ENCODE measurements at places on chromosomes 1 and 21.

DNA sequence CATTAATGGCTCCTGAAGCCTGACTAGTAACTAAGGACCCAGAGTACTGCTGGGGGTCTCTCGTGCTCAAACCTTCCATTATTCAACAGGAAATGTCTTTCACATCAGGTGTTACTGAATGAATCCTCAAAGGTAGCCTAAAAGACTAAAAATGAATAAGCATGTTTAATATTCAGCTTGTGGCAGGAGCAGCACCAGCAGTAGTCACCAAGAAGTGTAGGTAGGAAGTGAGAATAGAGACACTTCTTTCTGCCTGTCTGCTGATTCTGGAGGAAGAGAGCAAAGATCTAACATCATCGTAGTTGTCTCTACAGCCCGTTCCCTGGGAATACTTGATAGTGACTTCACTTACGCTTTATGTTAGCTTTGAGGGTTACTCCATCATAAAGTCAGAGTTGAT, 7.6 kb upstream of the SLC30A1 start:
- DNase-seq = no peak

DNA sequence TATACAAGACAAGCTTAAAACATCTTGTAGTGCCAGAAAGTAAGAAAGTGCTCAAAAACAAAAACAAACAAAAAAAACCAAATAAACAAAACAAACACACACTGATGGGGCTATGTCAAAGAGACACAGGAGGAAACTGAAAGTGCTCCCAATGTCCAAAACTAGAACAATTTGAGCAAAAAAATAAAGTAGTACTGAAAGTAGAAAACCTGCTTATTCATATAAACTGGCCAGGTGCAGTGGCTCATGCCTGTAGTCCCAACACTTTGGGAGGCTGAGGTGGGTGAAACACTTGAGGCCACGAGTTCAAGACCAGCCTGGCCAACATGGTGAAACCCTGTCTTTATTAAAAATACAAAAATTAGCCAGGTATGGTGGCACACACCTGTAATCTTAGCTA, 129.9 kb downstream of the GLUL start:
- no peak for DNase-seq

GRCh38 chr1:200217703-200218102, 190.2 kb downstream of the NR5A2 start:
- no peak for DNase-seq

DNA sequence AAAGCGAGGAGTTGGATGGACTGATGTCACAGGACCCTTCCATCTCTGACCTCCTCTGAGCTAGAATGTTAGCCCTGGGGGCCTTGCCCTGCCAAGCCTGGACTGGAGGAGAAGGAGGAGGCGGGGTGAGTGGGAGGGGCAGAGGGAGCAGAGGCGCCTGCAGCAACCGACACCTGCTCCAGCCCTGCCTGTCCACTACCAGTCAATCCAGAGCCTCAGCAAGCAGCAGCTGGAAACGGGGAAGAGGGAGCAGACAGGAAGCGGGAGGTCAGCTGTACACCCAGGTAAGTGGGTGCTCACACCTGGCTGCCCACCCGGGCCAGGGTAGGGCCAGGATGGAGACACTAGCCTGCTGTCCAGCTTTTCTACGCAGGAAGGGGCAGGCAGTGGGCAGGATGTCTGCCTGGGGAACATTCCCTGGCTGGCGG, at the start of gene IGFN1:
Gene IGFN1 (plus strand): TSS at position 201 of the 428 bp plus-strand sequence. CDS start 2,470 bp downstream, outside the sequence.
- DNase-seq = no peak

GRCh38 chr1:162703708-162704107, 71.4 kb downstream of the DDR2 start:
- DNase-seq = no peak

DNA sequence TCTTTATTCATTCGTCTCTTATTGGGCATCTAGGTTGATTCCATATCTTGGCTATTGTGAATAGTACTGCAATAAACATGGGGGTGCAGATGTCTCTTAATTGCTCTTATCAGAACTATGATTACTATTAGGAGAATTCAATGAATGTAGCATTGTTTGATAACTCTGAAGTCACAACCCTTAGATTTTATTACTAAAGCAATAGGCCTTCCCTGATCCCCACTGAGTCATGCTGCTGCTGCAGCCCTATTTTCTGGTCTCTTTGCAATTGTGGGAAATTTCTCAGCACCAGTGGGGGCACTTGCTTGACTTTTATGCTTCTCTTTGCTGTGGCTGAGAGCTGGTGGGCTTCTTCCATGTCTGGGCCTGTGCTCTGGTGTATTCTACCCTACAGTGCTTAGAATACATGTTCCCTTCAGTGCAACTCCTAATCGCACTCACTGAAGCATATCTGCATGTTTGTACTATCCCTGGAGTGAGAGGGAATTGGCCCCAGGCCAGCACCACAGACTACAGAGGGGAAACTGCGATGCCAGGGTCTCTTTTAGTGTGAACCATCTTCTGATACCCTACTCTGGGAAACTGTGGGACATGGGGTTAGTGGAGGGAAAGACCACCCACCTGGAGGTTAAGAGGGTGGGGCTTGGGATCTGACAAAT, 52.2 kb upstream of the ROR1 start:
- no peak for DNase-seq

DNA sequence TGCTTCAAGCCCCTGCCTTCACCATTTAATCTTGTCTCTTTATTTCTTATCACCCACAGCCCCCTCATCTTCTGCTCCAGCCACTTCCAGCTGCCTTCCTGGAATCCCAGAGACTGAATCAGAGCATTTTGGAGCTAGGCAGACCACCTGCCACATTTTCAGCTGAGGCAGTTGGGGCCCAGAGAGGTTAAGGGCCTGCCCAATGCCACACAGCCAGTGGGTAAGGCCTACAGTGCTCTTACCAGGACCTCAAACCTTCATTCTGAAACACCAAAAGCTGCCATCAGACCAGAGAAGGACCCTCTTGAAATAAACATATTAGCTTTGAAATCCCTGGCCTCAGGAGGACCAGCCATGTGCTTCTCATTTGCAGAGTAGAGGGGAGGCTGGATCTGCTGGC, 17.6 kb upstream of the SLC6A17 start:
- DNase-seq = no peak

DNA sequence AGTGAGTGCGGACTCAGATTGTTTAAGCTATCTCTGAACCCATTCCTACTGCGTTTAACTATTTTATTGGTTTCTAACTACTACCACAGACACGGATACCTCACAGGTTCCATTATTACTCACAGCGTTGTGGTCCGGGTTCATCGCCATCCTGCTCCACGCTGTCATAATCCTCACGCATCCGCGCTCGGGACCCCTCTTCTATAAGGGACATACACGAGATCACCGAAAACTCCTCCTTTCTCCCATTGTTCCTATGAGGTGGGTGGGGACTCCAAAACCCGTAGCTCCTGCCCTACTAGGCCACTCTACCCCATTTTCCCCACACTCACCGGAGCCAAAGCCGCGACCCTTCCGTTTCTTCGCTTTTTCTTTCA, 610 bp downstream of the RBM8A start:
- DNase-seq = no peak

DNA sequence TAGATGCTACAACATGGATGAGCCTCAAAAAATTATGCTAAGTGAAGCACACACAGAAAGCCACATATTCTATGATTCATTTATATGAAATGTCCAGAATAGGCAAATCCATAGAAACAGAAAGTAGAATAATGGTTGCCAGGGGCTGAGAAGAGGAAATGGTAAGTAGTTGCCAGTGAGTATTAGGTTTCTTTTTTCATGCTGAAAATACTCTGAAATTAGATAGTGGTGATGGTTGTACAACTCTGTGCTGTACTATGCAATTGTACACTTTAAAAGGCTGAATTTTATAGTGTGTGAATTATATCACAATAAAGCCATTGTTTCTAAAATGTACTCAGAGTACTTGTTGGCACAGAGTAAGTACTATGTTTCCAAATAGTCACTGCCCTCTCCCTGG, 15.5 kb upstream of the GFI1 start:
- no peak for DNase-seq

DNA sequence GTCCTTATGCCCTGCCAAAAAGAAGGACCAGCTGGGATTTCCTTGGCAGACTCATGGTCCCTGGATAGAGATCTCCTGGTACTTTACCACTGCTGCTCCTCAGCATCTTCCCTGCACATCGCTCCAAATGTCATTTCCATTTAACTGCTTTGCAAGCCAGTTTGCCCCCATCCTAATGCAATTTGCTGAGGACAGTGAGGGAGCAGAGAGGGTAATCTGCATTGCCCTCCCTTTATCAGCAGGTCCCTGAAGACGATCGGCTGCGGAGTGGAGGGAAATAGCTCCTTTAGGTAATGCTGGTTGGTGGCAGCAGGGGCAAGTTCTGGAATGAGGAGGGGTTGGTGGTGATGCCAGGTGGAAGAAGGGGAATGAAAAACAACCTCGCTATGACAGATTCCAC, 2.7 kb downstream of the PLXNA2 start:
- DNase-seq = no peak

DNA sequence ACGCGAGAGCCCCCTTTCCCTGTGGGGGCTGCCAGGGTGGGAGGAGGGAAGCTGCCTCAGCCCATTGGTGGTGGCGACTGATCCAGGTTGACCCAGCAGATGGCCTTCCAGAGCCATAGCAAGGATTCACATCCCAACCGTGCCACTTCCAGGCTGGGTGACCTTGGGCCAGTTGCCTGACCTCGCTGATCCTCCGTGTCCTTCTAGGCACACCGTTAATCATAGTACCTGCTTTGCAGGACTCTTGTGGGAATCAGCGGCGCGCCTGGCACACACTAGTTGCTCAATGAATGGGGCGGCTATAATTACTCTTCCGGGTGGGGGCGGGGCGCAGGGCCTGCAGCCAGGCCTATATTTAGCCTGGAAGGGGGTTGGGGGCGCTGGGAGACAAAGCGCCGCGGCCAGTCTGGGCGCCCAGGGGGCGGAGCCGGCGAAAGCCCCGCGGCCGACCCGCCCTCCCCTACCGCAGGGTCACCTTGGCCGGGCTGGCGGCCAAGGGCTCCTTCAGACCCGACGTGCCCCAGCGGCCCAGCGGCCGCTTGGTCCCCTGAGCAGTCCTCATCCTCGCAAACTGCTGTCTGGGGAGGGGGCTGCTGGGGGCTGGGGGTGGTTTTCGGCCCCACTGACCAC, 5.1 kb downstream of the HSPB7 start:
- DNase-seq = peak; percentile 70

GRCh38 chr1:30701258-30701633, 22.1 kb downstream of the MATN1 start:
- no peak for DNase-seq

GRCh38 chr1:43552813-43553212, 22.1 kb downstream of the PTPRF start:
- DNase-seq = no peak

GRCh38 chr1:224245188-224245587, 62.1 kb downstream of the DEGS1 start:
- peak; percentile 87 for DNase-seq

GRCh38 chr1:165875171-165875570, 47.8 kb downstream of the UCK2 start:
- DNase-seq = no peak
